Cortex of kidney (tissue), 1 donor: ENCODE measurements at places on chromosomes 4 and X.

- DNase-seq = no peak
These were observed 236.9 kb downstream of the DCTD start for GRCh38 chr4:182680234-182680653.

DNA sequence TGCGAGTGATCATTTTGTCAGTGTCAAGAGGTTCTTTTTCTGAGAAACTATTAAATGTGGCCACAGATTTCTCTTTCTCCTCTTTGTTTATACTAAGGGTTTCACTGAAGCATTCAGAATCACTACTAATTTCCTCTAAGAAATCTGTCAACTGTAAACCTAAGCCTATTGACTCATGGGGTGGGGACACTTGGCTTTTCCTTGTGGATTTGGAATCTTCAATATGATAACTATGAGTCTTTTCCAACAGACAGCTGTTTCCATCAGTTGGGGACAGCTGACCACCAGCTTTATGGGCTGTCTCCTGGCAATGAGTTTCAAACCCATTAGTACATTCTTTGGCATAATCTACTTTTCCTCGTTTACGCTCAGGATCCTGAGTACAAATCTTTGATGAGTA is 13.8 kb downstream of the PGRMC1 start:
- DNase-seq = no peak

DNA sequence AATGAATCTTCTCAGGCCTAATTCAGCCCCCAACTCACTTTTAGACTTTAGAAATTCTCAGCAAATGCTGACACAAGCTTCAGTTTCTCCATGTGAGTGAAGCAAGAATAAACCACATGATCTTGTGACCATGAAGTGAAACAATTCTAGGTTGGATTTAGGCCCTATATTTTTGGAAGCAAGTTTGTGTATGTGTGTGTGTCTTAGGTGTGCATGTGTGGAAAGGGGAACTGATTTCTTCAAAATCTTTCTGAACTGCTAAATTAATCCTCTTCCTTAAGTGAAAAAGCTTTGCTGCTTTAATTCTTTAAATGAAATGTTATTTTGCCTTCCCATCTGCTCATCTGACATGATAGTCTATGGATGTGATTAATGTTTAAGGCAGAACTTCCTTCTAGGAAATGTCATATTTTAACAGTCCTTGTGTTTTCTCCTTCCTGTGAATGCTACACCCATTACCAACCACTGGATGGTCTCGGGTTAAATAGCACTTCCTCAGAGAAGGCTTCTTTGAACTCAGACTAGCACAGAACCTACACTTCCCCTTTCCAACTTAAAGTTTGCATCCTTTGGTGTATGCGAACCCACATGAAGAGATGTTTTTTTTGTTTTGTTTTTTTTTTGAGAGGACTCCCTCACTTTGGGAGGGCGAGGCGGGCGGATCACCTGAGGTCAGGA is 1.2 kb upstream of the TMEM144 start:
- DNase-seq = no peak

DNA sequence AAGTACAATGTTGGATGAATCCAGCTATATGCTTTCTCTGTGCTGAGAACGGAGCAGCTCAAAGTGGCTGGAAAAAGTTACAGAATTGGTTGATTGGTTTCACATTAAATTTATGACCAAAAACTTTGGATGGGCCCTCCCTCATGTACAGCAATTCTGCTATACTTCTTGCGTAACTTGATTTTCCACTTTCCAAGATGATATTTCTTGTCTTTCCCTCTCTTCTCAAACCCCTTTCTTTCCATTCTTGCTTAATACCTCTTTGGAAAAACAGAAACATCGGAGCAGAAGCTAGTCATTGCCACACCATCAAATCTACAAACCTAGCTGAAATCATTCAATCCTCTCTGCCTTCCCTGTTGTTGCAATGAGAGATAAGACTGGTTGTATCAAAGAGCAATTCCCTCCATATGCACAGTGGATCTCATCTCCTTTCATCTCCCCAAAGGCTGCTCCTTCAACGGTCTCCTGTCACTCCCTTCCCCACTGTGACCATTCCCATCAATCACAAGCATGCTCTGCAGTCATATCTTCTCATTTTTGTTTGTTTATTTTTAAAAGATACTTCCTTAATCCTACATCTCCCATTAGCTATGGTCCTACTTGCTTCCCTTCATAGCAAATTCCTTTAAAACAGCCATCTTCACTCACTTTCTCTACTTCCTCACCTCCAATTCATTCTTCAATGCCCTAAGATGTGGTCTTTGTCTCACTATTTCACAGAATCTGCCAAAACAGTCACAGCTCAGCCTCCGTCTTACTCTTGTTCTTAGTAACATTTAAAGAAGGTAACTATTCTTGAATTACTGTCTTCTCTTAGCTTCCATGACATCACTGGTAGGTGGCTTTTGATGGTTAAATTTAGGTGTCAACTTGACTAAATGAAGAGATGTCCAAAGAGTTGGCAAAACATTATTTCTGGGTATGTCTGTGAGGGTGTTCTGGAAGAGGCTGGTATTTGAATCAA is 145.5 kb downstream of the FAM13A start:
- DNase-seq = no peak

DNA sequence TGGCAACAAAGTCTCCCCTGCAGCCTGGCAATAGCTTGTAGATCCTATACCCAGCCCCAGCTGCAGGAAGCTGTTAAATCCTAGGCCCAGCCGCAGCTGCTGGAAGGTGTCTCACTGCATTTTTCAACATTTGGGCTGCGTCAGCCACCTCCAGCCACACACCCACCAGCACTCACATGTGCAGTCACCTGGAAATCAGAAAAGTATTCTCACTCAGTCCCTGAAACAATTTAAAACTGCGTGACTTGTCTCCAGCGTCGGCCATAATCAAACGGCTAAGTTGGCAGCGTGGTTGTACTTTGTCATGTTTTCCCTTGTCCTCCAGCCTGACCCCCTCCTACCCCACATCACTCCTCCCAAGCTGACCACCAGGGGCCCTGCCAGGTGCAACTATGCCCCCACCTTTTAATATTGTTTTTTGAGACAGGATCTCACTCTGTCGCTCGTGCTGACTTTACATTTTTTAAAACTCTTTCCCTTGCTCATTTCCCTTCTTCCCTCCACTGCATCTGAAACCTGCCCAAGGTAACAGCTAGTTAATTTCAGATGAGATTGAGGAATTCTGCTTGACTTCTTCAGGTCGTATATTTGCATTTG is 97.2 kb upstream of the FRG1 start:
- DNase-seq = no peak

DNA sequence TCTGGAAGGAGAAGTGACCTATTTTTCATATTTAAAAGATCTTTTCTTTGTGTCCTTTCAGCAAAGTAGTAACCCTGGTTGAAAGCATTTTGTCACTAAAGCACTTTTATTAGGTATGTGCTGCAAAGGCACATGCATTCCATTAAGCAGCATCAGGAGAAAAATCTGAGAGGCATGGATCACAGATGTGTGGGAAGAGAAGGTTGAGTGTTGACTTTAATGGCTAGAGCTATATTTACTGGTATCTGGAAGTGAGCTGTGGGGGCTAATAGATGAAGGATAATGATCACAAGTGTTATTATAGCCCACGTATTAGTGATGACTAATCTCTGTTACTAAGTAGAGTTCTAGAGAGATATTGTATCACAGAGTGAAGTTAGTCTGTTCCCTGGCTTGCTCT is 1520.7 kb downstream of the ARAP2 start:
- DNase-seq = no peak

DNA sequence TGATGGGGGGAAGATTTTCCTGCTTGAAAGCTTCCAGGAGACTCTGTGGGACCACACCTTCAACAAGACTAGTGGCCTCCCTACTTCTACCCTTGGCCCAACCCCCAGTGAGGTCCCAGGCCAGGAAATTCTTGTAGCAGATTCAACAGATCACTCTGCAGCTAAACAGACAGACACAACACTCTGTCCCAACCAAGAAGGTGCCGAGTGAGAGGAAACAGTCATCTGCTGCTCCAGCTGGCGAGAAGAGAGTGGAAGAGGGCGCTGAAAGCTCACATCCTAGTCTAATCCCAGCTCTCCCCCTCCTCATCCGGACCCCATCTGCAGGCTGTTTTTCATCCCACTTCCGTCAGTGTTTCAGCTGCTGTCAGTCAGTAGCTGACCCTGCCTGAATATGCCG is 63.4 kb downstream of the CHRDL1 start:
- DNase-seq = no peak

DNA sequence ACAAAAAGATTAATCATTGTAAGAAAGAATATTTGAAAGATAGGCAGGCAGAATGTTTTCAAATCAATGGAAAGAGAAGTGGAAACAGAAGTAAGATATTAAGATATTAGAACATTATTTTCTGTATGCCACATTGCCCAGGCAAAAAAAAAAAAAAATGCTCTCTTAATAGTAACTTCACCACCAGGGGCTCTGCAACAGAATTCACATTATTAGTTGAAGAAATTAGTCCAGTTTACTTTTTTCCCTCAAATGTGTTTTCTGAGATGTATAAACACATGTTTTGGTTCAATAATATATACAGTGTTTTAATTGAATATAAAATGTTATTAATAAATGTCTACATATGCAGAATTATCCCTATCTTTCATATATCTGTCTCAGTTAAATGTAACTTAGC is 78.0 kb upstream of the ADAD1 start:
- DNase-seq = no peak

- DNase-seq = no peak
These were observed 119.3 kb upstream of the CLNK start for GRCh38 chr4:10803713-10804343.

DNA sequence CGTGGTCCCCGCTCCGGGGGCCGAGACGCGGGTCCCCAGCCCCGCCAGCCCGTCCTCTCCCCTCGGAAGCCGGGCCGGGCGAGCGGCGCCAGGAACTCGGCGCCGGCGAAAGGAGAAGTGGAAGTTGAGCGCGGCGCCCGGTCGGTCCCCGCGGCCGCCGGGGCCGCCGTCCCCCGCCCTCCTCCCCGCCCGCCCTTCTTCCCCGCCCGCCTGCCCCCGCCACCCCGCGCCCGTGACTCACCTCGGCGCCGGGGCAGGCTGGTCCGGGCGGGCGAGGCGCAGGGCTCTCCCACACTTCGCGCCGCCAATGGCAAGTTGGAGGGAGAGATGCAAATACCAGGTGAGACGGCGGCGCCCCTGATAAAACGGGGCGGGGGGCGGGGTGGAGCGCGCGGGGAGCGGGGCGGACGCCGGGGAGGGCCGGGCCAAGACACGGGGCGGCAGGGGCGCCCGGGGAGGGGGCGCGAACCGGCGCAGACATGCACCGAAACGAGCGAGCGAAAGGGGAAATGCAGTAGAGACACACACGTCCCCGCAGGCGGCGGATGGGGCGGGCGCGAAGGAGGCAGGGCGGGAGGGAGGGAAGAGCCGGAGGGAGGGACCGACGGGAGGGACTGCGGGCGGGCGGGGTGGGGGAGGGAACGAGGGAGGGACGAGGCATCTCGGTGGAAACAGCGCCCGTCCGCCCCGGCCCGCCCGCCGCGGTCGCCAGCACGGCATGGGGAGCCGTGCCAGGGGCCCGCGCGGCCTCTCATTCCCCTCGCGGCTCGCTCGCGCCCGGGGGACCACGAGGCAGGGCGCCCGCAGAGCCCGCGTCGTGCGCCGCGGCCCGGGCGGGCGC is at the start of gene ELF4:
ELF4 (minus strand) TSS at position 119 of the 841 bp plus-strand sequence. CDS start 29,167 bp downstream, outside the sequence.
- no peak for DNase-seq

DNA sequence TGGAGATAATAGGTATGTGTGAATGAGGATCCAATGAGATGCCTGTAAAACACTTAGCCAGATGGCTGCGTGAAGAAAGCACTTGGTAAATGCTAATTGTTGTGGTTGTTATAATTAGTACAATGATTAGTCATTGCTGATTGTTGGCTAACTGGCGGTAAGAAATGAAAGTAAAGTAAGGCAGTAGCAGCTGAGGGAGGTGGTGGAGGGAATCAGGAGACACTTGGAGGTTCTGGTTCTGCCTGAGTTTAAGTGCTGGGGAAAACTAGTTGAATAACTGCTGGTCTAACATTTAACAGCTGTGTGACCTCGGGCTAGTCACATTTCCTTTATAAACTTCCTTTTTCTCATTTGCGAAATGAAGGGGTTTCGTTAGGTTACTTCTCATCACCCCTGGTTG is 30.9 kb downstream of the CD38 start:
- no peak for DNase-seq

DNA sequence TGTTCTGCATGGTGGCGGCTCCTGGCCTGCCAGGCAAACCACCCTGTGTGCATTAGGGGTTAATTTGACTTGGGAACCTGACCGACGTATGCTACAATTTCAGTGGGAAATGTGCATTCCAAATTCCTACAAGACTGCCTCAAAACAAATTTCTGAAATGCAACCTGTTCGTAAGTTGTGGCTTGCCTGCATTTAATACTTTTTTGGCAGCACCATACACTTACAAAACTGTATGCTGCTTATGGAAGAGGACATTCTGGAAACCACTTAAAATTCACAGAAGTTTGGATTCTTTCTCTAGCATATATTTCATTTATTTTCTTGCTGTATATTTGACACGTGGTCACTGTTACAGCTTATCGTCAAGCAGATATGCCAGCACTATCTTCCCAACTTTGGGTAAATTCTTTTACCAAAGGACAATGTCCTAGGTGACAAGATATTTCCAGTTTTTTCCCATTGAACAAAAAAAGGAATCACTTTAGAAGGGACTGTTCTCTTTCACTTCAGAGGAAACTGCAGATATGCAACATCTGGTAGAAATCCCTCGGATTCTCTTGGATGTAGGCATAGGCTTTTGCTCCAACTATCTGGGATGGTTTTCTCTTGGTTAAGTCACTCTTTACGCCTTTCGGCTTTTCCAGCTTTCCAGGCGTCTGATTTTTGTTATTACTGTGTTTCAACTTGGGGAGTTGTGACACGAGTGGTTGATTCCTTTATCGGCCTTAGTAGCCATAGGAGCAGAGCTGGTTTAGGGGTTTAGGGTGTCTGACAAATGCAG is 9.7 kb upstream of the TENM3 start:
- DNase-seq = no peak

DNA sequence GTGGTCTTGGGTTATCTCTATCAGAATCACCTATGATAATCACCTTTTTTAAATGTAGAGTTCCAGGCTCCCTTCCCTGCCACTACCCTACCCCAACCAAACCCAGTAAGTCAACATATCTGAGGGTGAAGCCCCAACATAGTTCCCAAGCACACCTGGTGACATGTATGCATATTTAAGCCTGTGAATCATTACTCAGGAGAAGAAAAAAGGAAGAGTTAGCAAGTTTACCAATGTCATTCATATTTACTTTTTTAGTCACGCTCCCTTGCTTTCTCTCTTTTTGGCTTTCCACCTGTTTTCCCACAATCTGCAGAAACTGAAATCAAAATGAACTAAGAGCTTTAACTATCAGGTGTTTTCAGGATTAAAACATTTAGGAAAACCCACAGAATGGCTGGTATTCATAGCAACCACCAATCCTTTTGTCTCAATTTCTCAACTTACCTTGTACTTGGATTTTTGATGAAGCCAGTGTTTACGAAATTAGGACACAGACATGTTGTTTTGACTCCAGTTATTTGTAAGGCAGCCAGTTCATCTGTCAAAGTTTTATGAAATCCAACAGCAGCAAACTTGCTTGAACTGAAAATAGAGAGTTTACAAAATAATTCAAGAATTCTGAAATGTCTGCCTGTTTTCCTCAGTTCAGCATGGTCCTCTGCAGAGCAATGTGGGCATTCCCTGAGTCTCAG is 34.0 kb downstream of the HSD17B11 start:
- no peak for DNase-seq
